ENCODE measurements at places on chromosomes 1 and 21.

DNA sequence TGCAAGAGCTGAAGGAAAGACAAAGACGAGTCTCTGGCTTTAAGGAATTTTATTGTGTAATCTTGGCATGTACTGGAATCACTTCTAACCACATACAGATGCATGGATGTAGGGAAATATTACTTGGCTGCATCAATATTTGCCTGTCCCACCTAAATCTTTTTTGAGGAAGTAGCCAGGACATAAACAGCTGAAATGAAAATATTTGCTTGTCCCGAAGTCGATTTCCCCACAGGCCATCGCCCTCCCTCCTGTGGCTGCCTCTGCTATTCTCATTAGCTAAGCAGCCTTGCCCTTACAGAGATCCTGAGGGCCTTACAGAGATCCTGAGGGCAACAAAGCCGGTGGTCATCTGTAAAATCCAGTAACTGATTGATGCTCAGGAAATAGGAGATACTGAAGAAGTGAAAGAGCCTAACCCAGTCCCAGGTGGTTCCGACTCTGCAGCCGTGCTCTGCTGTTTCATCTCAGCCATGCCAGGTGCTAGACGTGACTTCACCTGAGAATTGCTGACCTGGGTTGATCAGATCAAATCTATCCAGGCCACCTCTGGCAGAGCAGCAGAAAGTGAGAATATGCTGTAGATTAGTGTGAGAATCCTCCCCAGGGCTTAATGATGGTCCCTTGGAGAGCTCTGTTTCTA, 25.5 kb downstream of the MAN1C1 start:
- DNase-seq: no peak

GRCh38 chr1:9073143-9073542, 3.7 kb upstream of the SLC2A5 start:
- DNase-seq: no peak

- peak; percentile 26 for DNase-seq
Measured at GRCh38 chr1:41515131-41515678, 30.7 kb upstream of the EDN2 start.

DNA sequence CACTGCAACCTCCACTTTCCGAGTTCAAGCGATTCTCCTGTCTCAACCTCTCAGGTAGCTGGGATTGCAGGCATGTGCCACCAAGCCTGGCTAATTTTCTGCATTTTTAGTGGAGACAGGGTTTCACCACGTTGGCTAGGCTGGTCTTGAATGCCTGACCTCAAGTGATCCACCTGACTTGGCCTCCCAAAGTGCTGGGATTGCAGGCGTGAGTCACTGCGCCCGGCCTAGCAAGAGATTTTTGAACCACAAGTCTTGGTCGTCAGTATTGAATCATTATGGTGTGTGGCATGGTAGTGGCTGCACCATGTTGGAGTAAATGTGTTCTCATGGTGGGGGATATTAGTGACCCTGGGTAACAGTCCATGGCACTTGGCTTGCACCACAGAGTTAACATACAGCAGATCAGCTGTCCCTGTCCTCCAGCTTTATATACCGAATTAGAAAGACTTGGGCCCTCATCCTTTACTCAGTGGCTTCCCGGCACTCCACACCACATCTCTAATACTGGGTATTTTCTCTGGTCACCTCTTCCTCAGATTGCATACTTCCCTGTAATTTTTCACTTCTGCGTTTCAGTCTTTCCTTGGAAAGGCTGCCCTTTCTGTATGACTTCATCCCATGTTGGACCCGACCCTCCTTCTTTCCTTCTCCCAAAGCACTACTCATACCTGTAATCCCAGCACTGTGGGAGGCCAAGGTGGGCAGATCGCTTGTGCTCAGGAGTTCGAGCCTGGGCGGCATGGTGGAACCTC, 25.1 kb downstream of the AK4 start:
- no peak for DNase-seq

DNA sequence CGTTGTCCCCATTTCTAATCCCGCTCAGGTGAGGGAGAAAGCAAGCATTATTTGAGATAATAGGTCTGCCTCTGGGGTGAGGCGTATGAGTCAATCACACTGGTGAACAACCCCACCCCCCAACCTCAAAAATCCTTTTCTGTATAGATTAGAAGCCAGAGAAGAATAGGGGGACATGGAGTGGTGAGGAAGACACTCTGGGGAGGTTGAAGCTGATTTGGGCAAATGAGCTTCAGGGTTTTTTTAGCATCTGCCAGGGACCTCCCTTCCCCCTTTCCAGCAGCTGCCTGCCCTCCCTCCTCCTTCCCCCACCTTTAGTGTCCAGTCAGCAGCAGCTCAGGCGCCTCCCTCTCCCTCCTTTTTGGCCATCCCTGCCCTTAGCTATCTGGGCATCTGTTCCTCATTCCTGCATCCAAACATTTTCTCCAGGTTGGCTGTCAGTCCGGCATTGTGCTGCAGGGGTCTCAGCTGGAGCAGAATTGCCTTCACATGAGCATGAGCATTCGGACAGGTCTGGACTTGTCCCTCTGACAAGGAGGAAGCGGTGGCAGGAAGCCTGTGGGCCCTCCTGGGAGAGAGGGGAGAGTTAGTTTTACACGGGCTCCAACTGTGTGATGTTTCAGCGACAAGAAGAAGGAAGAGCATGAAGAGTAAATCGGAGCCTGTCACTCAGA, 30.8 kb upstream of the PTGFRN start:
- peak; percentile 97 for DNase-seq

DNA sequence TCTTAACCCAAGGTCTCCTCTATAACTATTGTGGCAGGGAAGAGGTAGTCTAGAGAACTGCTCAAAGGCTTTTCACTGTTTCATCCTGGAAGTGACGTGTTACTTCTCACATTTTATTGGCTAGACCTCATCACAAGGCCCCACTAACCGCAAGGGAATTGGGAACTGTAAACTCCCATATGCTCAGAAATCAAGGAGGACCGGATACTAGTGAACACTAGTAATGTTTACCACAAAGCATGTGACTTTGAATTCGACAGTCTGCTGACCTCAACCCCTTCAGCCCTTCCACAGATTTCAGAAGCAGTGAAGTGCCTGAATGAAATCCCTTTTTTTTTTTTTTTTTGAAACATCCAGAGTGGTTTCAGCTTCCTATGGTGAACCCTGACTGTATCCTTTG, 3.4 kb upstream of the EEIG2 start:
- no peak for DNase-seq

DNA sequence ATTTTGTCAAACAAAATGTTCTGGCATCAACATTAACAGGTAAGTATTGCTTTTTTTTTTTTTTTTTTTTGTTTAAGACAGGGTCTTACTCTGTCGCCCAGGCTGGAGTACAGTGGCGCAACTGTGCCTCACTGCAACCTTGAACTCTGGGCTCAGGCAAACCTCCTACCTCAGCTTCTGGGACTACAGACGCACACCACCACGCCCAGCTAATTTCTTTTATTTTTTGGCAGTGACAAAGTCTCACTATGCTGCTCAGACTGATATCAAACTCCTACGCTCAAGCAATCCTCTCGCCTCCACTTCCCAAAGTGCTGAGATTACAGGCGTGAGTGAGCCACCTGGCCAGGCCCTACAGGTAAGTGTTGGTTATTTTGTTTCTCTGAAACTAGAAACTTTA, 2.4 kb downstream of the TUT4 start:
- DNase-seq: no peak

- DNase-seq: peak; percentile 76
Measured at GRCh38 chr1:204341380-204341779, 18.3 kb downstream of the PLEKHA6 start.

DNA sequence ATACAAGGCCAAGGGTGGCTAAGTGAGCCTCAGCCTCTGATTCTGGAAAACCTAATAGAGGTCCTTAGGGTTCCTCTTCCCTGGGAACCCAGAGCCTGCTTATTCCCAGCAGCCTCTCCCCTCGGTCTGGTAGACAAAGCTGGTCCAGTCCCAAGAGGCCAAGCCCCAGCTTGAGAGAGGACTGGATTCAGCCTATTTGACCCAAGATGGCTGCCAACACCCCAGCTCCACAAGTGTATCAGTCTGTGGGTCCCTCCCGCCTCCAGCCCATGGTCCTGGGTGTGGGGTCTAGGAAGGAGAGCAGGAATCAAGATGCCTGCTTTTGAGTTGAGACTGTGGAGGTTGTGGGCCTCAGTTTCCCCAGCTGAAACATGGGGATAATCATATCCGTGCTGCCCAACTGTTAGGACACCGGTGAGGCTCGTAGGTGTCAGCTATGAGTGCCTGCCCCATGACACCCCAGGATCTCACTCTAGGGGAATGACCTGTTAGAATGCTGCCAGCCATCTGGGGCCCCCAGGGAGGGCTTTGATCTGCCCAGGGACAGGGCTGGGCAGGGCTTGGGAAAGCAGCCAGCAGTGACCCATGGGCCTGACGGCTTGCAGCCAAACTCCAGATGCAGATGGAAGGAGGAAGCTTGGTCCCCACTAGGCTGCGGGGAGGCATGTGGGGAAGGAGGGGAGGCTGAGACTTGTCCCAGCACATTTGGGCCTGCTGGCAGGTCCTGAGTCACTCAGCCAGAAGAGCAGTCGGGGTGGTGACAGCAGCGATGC, 45.4 kb downstream of the NUAK2 start:
- DNase-seq: no peak

GRCh38 chr1:109201123-109201703, 12.5 kb upstream of the SARS1 start:
- DNase-seq: peak; percentile 71

- DNase-seq: no peak
Measured at GRCh38 chr1:109850827-109851226, 59.8 kb upstream of the CSF1 start.

- DNase-seq: no peak
Measured at GRCh38 chr1:229669333-229669732, 43.3 kb downstream of the URB2 start.

DNA sequence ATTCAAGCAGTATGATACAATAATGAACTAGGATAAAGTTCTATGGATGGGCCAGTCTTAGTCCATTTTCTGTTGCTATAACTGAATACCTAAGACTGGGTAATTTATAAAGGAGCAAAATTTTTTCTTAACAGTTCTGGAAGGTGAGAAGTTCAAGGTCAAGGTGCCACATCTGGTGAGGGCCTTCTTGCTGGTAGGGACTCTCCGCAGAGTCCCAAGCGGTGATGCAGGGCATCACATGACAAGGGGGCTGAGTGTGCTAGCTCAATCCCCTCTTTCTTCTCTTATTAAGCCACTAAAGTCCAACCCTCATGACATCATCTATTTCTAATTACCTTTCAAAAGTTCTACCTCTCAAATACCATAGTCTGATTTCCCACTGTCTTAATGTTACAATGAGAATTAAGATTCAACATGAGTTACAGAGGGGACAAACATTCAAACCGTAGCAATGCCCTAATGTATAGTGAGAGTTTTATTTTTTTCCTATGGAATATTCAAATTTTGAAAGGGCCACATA, 92.2 kb upstream of the QSOX1 start:
- no peak for DNase-seq

DNA sequence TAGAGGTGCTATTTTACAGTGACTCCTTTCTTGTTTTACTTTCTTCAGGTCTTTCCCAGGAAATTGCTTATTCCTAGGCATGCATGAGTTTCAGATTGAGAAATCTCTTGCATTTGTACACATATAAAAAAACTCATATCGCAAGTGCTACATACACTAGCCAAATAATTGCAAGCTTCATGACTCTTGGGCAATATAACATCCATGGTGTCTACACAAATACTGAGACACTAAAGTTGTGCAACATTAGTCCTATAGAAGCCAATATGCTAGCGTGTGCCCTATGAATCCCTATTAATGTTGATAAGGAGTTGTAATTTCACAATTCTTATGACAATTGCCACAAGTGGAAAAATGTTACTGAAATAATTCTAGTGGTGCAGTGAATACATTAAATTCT, 591.0 kb downstream of the ADGRL2 start:
- no peak for DNase-seq

GRCh38 chr1:161728376-161729226, 7.3 kb downstream of the FCRLB start:
- DNase-seq: no peak

GRCh38 chr1:33050221-33051076, 13.8 kb upstream of the AK2 start:
- DNase-seq: peak; percentile 7

DNA sequence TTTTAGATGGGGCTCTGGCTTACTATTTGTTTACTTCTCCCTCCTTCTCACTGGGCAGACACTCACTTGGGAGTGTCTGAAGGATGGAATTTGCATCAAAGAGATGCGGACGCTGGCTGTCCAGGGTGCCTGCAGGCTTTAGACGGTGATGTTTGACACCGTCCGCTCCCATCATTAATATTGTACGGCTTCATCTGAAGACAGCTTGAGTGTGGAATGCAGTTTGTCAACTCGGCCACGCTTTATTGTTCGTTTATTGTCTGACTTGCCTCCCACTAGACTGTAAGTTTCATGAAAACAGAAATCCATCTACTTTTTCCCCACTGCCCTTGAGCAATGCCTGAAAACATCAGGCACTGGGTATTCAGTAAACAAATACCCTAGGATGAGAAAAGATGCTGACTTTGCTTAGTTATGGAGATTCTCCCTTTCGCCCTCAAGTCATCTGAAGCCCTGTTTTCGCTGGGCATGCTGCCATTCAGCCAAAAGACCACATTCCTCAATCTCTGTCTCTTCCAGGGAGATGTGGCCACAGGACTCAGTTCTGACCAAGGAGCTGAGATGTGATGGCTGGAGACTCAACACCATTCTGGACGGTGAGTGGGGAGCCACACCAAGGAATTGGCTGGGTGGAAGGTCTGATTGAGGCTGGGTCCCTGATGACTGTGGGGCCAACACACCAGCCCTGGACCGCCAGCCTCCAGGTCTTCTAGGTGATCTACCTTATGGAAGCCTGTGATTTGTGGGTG, 87.6 kb downstream of the BCAR3 start:
- no peak for DNase-seq

GRCh38 chr1:110749960-110750359, 75.2 kb upstream of the KCNA3 start:
- DNase-seq: peak; percentile 80

DNA sequence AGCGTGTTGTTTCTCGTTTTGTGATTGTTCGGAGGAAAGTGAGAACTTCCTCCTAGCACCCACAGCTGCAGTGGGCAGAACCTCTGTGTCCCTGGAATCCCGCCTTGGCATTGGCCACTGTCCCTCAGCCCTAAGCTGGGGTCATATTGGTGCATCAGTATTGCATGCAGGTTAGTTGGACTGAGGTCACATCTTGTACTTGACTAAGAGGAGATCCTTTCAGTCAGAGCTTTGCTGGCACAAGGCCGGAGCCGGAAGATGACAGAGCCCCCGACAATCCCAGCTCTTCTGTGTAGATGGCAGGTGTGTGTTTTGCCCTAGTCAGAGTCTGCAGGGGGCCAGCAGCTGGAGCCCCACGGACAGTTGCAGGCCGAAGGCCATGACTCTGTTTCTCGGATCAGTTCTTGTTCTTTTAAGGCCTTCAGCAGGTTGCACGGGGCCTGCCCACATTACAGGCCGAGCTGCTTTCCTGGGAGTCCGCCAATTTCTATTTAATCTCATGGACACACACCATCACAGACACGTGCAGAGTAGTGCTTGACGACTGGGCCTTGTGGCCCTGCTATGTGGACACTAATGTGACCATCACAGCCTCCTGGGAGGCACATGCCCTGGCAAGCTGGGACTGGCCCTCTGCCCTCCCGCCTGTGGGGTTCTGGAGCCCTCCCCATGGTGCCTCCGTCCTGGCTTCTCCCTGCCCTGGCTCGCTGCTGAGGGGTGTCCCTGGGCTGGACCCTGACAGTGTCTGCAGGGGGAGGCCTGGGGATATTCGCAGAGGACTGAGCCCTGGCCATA, 14.9 kb downstream of the SNAP47 start:
- no peak for DNase-seq

GRCh38 chr1:98865796-98866195, 138.9 kb downstream of the PLPPR5 start:
- DNase-seq: no peak
